ENCODE measurements at places on chromosomes 2 and 18.

GRCh38 chr18:49811151-49811938 lies 2.0 kb downstream of the ACAA2 start:
- no peak for DNase-seq

GRCh38 chr2:204261846-204262245 lies 283.4 kb upstream of the PARD3B start:
- no peak for DNase-seq

GRCh38 chr2:231923951-231924888 lies 2.0 kb downstream of the NPPC start:
- no peak for DNase-seq

- DNase-seq: no peak
These were observed 221.5 kb upstream of the SLC35G4 start for GRCh38 chr18:11387880-11388279.

DNA sequence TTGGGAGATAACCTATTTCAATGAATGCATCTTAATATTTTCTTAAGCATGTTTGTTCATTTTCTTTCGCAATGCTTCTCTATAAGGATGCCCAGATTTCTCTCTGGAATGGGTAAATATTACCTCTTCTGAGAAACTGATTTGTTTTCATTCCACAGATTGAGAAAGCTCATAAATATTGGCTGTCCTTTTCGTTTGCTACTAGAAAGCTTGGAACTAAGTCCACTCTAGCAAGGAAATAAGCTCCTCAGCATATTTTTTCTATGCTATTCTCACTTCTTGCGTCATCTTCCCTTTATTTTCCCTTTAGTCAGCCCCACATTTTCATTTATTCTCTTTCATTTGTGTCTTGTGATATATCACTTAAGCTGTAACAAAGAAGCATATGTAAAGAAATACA lies 76.3 kb downstream of the ANTXR1 start:
- no peak for DNase-seq

DNA sequence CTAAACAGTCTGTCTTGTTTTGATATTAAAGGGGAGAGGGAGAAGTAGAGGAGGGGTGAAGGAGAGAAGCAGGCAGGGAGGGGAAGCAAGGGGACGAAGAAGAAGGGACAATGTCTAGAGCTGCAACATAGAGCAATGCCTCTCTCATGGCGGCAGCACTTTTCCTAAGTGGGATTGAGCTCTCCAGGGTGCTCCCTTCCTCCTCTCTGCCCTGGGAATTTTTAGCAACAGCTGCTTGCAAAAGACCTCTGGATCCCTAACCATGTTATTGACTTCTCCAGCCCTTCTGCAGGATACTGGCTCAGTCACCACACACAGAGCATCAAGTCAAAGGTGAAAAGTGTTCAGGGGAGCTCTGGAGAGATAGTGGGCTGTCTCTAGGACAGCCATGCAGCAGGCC lies 734.9 kb downstream of the EPHA4 start:
- DNase-seq: no peak

DNA sequence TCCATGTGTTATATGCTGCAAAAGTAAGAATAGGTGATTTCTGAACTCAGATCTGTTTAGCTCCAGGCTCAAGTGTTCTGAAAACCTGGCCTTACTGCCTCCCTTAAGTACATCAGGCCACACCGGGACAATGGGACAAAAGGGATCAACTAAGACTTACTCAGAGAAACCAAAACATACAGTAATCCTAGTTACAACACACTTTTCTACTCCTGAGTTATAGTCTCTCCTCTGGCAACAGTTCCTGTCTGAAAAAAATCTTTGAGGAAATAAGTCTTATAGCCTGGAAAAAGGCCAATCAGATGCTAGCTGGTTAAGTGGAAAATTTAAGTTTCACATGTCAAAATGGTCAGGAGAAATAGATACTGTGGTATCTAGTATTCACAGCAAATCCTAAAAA lies 5.6 kb downstream of the METTL5 start:
- no peak for DNase-seq

DNA sequence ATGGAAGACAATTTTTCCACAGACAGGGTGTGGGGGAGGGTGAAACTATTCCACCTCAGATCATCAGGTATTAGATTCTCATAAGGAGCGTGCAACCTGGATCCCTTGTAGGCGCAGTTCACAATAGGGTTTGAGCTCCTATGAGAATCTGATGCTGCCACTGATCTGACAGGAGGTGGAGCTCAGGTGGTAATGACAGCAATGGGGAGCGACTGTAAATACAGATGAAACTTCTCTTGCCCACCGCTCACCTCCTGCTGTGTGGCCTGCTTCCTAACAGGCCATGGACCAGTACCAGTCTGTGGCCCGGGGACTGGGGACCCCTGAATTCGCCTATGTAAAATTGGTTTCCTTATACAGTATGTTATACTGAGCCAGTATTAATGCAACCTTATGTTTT lies 27.3 kb upstream of the E2F6 start:
- DNase-seq: no peak
